Stimulated activated CD4-positive, alpha-beta T cell treated with anti-CD3 and anti-CD28 coated beads, Interleukin-4, amount 100 ng/mL, for 4 hours (primary cell): ENCODE measurements at places on chromosomes 2 and 18.

GRCh38 chr2:20563251-20563650, 87.6 kb downstream of the HS1BP3 start:
- no peak for DNase-seq

DNA sequence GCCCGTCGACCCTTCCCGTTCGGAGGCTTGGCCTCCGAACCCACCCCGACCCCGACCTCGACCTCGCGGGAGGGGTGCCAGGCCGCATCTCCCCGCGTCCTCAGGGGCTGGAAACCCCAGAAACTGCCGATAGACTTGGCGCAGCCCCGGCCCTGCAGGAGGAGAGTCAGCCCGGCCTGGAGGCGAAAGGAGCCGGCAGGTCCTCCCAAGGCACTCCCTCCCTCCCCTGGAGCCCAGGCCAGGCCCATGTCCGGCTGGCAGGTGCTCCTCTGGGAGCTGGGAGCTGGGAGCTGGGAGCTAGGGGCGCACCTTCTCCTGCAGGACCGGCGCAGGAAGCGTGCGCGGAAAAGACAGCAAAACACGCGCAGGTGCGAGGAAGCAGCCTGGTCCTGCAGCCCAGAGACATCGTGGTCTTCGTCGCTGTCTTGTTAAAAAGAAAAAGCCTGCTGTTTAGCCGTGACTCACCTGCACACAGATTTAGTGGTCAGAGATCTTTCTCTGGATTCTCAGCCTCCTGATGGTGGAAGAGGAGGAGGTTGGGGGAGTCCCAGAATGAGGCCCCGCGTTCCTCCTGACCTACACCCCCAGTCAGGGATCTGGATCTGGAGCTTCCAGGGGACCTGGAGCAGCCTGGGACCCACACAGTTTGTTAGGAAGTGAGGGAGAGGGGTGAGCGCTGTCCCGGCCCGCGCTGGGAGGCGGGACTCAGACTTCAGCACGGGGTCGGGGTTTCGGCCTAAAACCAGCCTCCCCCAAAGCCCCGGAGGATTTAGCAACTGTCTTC, 660 bp upstream of the MBP start:
- no peak for DNase-seq

- DNase-seq = no peak
These were observed 60.7 kb upstream of the ITGA4 start for GRCh38 chr2:181396256-181397123.

GRCh38 chr2:44680424-44680971, 261.0 kb upstream of the SIX3 start:
- DNase-seq = no peak

- no peak for DNase-seq
These were observed 2.0 kb downstream of the PXDN start for GRCh38 chr2:1742301-1742680.

GRCh38 chr2:121999264-121999663, 243.8 kb downstream of the TSN start:
- no peak for DNase-seq

GRCh38 chr18:51666763-51667191, 469.3 kb upstream of the MEX3C start:
- no peak for DNase-seq

GRCh38 chr2:182456784-182457183, 29.9 kb upstream of the PDE1A start:
- no peak for DNase-seq
